Regular cardiac myocyte (primary cell): ENCODE measurements at places on chromosomes 4 and X. TPM values are rescaled to one million over a fixed set of nuclear protein-coding genes. Genes with fewer than 3 reads are reported as not detected.

Gene AREG
- 3.9 and 5.9 TPM in 2 replicates for total RNA-seq

Gene LIMCH1
- total RNA-seq, result 13.8 and 20.3 TPM in 2 replicates

Gene CEP44
- 19.6 and 21.1 TPM in 2 replicates for total RNA-seq

Gene CFAP299
- total RNA-seq, result 6.5 and 8.5 TPM in 2 replicates

Gene RNF128
- total RNA-seq, result 1.2 and 2.0 TPM in 2 replicates

Gene SUPT20HL1
- under 0.01 TPM in 1 of 2 replicates, not detected in the other for total RNA-seq

Gene CUL4B
- 55.5 and 70.5 TPM in 2 replicates for total RNA-seq

Gene ARAP2
- 0.96 and 4.2 TPM in 2 replicates for total RNA-seq

Gene CSAG1
- not detected in 2 replicates for total RNA-seq

Gene HSPA4L
- 15.7 and 21.7 TPM in 2 replicates for total RNA-seq

Gene EFHC2
- total RNA-seq, result 0.28 TPM in 1 of 2 replicates, not detected in the other

Gene FAT4
- 4.4 and 11.6 TPM in 2 replicates for total RNA-seq

Gene VCX2
- 0.19 TPM in 1 of 2 replicates, not detected in the other for total RNA-seq

Gene VCX
- total RNA-seq, result not detected in 2 replicates

Gene REPS2
- 0.38 and 0.85 TPM in 2 replicates for total RNA-seq

Gene KLHL4
- total RNA-seq, result 4.4 and 5.4 TPM in 2 replicates

Gene LDOC1
- total RNA-seq, result 4.2 and 4.6 TPM in 2 replicates
